ENCODE measurements at places on chromosomes 2 and 18.

DNA sequence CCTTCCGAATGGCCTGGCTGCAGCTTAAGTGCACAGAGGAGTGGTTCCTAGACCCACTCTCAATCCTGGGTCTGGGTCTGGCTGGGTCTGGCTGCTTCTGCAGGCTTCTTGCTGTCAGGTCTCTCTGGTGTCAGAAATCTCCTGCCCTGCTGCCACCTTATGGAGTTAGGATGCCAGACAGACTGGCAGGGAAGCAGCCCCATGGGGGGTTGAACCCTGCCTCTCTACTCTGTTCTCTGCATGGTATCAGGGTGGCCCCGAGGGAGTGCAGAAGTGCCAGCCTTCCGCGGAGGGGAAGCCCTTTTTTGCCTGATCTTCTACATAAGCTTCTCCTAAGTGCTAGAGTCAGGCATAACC, 89.4 kb downstream of the ZCCHC2 start:
- DNase-seq = no peak

GRCh38 chr2:203913947-203914346, 22.6 kb upstream of the ICOS start:
- DNase-seq = no peak

DNA sequence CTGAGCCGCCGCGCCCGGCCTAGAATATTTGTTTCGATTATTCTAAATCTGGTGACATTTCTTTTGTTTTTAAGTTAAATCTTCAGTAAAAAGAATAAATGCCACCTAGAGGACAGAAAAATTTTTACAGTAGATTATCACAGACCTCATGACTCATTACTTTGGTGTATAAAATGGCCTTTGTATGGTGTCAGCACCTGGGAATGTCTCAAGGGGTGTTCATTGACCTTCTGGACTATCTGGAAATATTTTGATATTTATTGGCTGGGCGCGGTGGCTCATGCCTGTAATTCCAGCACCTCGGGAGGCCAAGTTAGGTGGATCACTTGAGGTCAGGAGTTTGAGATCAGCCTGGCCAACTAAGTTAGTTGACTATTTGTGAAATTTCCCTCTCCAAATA, 30.3 kb upstream of the SLC30A6 start:
- DNase-seq = no peak

DNA sequence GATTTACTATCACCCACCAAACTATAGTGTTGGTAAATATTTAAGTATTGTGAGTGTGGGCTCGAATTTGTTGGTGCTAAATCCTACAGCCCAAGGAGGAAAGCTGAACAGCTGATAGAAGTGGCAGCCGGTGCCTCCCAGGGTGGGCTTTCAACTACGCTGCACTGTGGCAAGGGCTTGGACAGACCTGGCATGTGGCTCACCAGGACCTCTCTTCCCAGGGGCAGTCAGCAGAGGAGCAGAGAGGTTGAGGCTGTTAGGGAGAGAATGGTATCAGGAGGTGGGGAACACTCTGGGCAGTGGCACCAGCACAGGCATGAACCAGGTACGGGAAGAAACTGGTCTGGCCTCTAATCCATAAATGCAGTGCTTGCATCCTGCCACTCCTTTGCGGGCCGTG, 44.6 kb downstream of the TFCP2L1 start:
- no peak for DNase-seq

GRCh38 chr2:150924878-150925277, 336.8 kb downstream of the RBM43 start:
- DNase-seq = no peak

DNA sequence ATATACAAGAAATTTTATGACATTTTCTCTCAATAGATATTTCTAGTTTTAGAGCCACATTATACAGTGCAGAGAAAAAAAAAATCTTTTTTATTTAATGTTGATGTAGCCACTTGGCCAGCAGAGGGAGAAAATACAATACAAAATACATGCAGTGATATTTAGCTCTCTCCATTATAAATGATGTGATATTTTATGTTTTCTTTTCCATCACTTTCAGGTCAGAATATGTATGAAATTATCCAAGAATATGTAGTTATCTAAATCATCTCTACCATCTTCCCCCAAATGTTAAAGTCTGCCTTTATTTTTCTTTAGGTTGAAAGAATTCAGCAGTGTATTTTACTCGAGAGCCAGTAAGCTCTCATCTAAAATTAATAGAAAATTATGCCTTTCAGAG, 533.6 kb upstream of the FSHR start:
- DNase-seq = no peak

- DNase-seq = no peak
Measured at GRCh38 chr18:46474487-46475389, 182.3 kb downstream of the LOXHD1 start.

GRCh38 chr2:111164078-111164477, 43.4 kb downstream of the BCL2L11 start:
- DNase-seq = no peak
